ENCODE measurements at places on chromosomes 2 and 18. TPM values are rescaled to one million over a fixed set of nuclear protein-coding genes. Genes with fewer than 3 reads are reported as not detected.

Gene ANKRD36
- 25.2 TPM for total RNA-seq

Gene GALNT14
- total RNA-seq: 0.83 TPM

Gene MRO
- under 0.01 TPM for total RNA-seq

DNA sequence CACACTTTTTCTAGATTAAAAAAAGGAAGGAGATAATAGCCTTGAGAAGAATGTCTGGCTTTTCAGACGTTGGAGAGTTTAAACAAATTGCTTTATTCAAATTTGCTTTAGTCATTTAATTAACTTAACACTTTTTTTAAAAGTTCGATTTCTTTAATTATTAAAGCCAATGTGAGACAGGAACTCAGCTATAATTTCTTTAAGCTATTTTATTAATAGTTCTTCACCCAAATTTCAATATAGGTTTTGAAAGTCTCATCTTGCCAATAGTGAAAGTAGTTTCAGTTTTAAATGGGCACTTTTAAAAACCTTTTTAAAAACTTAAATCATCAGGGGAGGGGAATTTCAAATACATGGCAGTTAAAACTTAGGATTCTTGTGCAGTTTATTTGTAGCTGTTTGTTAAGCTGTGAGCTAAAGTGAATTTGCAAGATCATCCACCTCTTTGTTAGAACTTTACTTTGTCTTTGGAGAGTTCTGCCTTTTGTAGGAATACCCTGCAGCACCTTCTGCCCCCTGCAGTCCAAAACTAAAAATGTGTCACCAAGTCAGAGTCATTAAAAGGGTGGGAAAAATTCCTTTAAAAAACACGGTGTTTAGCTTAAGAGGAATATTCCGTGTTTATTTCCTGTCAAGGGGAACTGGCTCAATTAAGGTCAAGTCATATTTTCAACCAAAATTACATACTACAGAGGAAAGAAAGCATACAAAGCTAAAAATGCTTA is 4.6 kb downstream of the TGIF1 start:
- peak; percentile 70 for DNase-seq

GRCh38 chr2:35819033-35819432 is 536.5 kb upstream of the CRIM1 start:
- DNase-seq: no peak

GRCh38 chr2:223997938-223998337 is 40.7 kb downstream of the MRPL44 start:
- peak; percentile 8 for DNase-seq

DNA sequence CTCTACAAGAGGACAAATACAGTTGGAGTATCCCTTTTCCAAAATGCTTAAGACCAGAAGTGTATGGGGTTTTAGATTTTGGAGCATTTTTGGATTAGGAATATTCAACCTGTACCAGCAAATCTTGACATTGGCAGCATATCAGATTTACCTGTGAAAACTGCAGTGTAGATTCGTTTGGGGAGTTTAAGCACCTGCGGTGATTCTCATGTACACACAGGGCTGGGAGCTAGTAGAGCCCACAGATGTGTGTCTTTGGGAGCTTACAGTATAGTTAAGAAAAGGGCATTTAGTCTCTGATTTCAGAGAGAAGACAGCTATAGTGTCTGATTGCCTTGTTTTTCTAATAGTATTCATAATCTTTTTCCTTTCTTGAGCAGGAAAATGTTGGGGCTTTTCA is 30.1 kb downstream of the PTCD3 start:
- DNase-seq: no peak

GRCh38 chr2:46829231-46829995 is 86.2 kb downstream of the MCFD2 start:
- DNase-seq: no peak

DNA sequence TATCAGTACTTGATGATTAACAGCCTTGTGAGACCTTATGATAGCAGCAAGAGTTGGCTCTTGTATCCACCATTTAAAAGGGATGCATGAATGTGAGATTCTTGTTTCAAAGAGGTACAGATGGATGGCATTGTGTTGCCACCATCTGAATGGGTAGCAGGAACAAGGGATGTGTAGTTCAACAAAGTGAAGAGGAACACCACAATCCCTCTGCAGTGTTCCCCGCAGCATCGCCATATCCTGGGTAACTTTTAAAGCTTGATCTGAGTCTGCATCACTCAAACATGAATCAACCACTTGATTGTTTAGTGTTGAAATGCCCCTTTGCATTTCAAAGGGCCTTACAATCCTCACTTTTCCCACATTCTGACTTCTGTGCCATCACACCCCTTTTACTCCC is 106.7 kb downstream of the SS18 start:
- DNase-seq: no peak

GRCh38 chr2:173090973-173091660 is 15.5 kb downstream of the MAP3K20 start:
- no peak for DNase-seq

- DNase-seq: no peak
Measured at GRCh38 chr2:53549497-53549896, 218.1 kb upstream of the CHAC2 start.

DNA sequence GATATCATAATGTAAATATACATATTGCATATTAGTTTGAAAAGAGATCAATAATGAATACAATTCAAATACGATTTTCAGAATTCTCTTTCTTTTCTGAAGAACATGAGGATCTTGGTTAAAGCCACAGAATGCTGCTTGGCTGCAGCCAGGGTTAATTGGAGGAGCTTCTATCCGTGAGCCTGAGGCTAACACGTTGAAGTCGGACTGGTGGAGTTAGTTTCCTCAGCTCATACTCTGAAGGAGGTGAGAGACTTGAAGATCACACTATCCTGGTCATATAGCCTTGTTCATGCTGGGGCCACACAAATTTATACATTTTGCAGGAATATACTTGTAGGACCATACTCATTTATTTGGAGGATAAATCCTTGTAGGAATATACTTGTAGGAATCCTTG is 335.8 kb downstream of the TRIB2 start:
- no peak for DNase-seq

DNA sequence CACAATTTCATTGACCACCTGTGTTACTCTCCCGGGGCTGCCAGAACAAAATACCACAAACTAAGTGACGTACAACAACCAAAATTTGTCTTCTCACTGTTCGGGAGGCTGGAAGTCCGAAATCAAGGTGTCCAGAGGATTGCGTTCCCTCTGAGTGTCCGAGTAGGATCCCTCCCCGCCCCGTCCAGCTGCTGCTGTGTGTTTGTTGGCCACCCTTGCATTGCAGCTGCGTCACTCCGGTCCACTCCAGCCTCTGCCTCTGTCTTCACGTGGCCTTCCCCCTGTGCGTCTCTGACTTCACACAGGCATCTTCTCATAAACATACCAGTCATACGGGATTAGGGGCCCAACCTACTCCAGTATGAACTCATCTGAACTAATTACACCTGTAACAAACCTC is 251.8 kb upstream of the SMIM21 start:
- no peak for DNase-seq

- no peak for DNase-seq
Measured at GRCh38 chr2:221908518-221908917, 336.4 kb upstream of the EPHA4 start.

DNA sequence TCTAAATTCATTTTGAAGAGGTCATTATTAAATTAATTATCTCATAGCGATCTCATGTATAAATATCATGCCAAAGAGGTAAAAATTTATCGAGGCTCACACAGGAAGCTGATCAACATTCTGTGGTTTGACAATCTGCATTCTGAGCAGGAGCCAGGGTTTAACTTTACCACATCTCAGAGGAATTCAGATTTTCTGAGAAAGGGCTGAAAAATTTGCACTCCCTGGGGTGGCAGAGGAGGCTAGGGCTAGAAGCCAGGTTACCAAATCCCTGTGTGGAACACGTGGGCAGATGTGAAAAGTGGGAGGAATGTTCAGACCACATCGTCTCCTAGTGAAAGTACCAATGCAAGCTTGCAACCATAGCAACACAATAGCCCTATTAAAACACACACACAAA is 63.5 kb upstream of the CTLA4 start:
- peak; percentile 100 for DNase-seq

Measured in fibroblast of lung (primary cell).